ENCODE measurements at places on chromosomes 7 and 10.

DNA sequence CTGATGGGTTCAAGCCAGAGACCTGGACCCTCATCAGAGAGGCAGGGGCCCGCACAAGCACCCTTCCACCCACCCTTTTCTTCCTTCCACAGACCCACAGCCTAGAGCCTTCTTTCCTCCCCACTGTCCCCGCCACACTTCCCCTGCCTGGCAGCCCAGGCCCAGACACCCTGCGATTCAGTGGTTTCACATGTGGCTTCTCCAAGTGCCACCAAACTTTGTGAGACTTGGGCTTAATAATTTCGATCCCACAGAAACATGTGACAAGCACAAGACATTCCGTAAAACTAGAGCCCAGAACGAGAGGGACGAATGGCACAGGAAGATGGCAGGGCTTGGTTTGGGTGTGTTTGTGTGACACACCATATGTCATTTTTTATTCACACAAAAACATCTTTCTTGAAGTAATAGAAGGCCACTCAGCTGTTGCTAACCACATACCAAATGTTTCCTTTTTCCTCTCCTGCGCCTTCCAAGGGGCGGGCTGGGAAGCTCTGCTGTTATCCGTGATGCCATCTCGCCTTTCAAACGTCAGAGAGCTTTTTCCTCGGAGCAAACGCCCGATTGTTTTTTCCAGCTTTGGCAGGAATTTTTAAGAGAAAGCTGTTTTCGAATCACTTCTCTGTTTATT is 162.9 kb downstream of the GRK5 start:
- DNase-seq, result no peak

DNA sequence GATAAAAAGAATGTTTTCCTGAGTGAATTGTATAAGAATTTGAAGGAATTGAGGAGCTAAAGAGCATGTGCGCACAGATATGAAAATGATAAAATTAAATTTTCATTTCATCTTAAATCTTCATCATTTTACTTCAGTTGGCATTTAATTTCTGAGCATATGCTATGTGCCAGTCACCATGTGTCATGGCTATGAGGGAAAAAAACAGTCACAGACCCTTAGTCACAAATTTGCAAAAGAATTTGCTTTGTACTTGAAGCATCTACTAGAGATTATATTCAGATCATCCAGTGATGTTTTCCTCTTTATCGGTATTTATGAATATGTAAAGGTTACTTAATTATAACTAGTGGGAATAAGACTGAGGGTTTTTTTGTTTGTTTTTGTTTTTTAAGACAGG is 29.8 kb downstream of the VCL start:
- DNase-seq, result no peak

- no peak for DNase-seq
These were observed 683 bp downstream of the INSIG1 start for GRCh38 chr7:155298288-155298833.

DNA sequence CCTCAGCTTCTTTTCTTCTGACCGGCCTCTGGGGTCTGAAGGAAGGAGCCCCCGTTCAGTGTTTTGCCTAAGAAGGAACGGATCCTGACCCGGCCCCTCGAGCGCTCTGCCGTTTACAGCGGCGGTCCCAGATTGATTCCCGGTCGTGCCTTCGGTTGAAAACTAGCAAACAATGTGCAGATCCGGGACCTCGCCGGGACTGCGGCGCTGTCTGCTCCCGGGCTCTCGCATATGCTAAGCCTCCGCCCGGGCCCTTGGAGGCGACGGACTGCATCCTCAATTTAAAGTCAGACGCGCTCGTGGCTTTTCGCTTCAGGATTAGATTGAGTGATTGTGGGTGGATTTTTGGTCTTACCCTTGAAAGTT is 559 bp downstream of the DBF4 start:
- peak; percentile 8 for DNase-seq

DNA sequence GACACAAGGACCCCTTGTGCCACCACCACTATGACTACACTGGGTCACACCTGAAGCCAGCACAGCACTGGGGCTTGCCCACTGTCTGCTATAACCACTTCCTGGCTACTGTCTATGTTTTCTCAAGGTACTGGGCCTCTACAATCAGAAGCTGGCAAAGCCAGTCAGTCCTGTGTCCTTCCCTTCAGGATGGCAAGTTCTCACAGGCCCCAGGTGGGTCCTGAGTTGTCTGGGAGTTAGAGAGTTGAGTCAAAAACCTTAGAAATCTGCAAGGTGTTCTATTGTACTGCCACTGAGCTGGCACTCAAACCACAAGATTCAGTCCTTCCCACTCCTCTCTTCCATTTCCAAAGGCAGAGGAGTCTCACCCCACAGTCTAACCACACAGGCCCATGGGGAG is 705.5 kb downstream of the IPMK start:
- no peak for DNase-seq

- peak; percentile 64 for DNase-seq
These were observed 89.2 kb downstream of the RNF216 start for GRCh38 chr7:5692112-5692844.

DNA sequence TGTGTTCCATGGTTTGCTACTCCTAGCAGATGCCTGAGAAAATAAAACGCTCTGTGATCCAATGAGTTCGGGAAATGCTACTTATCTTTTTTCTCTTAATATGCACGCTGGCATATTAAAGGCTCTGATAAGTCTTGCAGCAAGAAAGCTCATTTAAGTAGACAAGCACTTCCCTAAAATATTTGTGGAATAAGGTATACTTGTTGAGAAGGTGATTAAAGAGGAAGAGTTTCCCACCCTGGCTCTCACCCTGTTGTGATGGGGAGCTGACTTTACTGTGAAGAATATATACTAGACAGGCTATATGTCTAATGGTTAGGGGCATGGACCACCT is 279.4 kb downstream of the RPS24 start:
- DNase-seq, result no peak

DNA sequence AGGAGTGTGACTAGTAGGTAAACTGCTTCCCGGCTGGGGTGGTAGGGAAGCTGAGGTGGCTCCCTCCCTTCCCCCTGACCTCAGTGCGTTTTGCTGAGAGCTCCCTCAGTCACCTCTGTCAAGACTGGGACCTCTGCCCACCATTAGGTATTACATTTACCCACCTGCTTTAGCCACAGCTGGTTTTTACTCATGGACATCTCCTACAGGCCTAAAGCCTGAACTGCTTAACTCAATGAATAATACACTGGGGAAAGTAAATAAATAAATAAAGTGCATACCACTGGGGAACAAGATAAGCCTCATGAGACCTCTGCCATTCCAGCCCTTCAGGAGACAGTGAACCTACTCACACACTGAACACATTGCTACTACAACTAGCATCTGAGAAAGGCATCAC is 38.9 kb upstream of the CDK13 start:
- no peak for DNase-seq

GRCh38 chr7:6167587-6168476 is 104.6 kb downstream of the CYTH3 start:
- no peak for DNase-seq

- DNase-seq, result no peak
These were observed 74.5 kb downstream of the KMT2E start for GRCh38 chr7:105088456-105088855.

- no peak for DNase-seq
These were observed 402.3 kb upstream of the PCDH15 start for GRCh38 chr10:55203319-55203718.

DNA sequence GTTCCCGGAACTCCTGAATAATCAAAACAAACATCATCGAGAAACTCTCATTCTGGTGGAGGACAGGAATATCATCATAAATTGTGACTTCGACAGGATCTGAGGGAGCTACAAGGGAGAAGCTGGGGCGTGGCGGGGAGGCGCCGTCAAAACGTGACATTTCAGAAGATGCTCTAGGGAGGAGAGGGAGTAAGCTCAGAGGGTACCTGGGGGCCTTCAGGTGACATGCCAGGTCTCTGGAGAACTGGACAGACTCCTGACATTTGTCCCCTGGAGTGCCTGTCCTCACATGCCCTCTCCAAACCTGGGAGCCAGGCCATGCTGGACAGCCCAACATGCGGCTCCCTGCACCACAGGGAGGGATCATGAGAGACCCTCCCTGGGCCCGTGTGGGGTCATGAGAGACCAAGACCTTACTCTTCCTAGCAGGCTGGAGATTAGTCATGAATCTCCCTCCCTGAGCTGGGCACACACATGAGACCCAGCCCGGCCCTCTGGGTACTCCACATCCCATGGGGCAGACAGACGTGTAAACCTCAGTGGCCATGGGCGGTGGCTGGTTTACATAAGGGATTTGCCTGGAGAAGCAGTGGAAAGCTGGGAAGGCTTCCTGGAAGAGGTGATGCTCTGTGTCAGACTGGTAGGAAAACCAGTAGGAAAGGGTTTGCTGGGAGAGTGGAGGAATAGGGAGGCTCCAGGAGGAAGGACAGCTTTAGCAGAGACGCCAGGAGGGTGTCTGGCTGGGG is 81.0 kb downstream of the MYL10 start:
- no peak for DNase-seq

DNA sequence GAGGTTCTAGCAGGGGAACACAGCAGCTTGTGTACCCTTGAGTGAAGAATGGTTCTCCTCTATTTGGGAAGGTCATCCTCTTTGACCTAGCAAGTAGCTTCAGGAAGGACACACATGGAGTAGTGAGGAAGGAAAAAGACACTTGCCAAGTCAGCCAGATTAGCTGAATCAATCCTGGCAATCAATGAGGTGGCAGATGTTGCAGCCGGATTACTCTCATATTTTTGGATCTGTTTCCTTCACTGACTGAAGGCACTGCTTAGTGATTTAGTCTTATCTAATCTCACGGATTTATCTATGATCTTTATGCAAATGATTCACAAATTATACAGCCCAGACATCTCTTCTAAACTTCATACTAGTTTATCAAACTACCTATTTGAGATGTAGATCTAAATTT is 218.8 kb downstream of the GPR158 start:
- no peak for DNase-seq

GRCh38 chr7:157210682-157211081 is 72.0 kb downstream of the UBE3C start:
- no peak for DNase-seq

GRCh38 chr7:143257501-143257900 is 5.7 kb upstream of the GSTK1 start:
- no peak for DNase-seq
